Astrocyte (in vitro differentiated cells and primary cell): ENCODE measurements at places on chromosomes 1 and 21.
A peak's percentile ranks its signal among the peaks of the same experiment; 100 is the strongest.

GRCh38 chr1:81377406-81377805 is 423.3 kb upstream of the ADGRL2 start:
- DNase-seq = no peak

- DNase-seq = no peak
Measured at GRCh38 chr1:167668108-167668507, 38.1 kb downstream of the RCSD1 start.

DNA sequence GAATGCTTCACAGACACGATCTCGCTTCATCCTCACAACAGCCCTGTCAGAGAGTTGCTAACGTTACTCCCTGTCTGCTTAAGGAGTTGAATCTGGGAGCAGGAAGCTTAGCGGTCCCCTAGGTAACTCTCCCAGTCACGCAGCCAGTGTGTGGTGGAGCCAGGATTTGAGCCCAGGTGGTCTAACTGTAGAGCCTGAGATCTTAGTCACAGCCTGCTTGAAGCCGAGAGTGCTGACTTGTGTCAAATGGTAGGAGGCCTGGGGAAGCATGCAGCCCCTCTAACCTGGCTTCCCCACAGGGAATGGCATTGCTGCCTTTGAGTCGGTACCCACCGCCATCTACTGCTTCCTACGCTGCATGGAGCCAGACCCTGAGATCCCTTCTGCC is 4.1 kb downstream of the ADPRS start:
- no peak for DNase-seq

DNA sequence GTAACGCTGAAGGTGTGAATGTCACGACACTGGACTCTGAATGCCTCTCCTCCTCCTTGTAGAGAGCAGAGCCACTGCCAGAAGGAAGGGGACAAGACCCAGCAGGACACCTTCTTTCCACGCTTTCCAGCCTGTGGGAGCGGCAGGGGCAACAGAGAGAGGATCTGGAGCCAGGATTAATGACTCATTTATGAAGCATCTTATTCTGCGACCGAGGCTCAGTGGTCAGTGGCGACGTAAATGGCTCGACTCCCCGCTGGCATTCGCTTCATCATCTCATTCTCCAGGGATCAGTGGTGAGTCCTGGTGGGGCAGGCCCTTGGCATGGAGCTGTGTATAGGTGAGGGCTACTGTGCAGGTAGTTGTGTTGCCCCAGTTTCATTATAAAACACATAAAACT is 4.6 kb downstream of the SLC37A1 start:
- DNase-seq = peak; percentile 78

- DNase-seq = no peak
Measured at GRCh38 chr21:30329203-30329875, 8.2 kb downstream of the KRTAP27-1 start.

DNA sequence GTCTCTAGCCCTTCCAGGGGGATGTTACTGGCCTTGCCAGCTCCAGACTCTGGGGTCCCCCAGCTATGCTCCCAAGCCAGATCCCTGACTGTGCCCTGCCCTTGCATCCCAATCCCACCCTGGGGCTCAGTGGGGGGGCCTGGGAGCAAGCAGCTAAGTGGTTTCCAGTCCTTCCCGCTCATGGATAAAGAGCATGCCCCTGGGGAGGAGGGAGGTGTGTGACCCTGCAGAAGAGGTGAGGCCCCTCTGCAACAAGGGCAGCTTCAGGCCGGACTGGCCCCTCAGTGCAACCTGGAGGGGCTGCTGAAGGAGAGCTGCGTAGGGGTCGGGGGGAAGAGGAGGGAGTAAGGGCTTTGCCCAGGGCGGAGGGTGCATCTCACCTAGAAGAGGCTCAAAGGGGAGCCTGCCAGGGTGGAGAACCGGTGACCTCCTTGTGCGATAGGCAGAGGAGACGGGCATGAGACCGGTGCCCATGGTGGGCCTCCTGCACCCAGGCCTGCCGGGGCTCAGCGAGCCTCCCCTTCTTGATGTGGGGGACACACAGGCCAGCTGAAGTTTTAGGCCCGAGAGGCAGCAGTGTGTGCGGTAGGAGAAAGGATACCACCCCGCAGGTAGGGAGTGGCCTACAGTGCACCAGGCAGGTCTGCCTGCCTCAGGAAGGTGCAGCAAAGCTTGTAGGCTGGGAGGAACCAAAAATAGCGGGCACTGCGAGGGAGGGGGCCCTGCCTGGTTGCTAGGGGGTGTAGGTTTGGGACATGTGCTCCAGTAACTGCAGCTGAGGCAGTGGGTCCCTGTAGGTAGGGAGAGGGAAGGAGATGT is 3.1 kb downstream of the OBSCN start:
- DNase-seq = no peak

- no peak for DNase-seq
Measured at GRCh38 chr1:236066828-236067386, 2.0 kb upstream of the NID1 start.

- DNase-seq = no peak
Measured at GRCh38 chr21:38597421-38597820, 99.1 kb upstream of the ERG start.

GRCh38 chr1:171267391-171267790 is 19.1 kb downstream of the FMO1 start:
- DNase-seq = peak; percentile 56

- no peak for DNase-seq
Measured at GRCh38 chr1:38529946-38530345, 329.6 kb downstream of the RRAGC start.

GRCh38 chr1:207414606-207415108 is 39.5 kb upstream of the CR2 start:
- DNase-seq = no peak

DNA sequence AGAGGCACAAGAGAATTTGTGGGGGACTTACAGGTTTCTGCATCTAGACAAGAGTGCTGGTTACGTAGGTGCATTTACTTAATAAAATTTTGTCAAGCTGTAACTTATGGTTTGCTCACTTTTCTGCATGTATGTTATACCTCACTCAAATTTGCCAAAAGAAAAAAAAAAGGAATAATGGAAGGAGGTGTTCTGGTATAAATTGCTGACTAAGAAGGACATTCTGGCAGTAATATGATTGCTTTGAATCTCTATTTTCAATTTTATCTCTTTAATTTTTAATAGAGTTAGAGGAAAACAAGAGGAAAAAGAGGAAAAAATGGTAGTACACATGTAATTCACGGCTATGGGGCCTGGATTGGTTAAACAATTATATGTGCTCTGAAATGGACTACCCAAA is 119.5 kb downstream of the DUSP10 start:
- no peak for DNase-seq

GRCh38 chr1:28644494-28644893 is 1.6 kb upstream of the TAF12 start:
- no peak for DNase-seq

DNA sequence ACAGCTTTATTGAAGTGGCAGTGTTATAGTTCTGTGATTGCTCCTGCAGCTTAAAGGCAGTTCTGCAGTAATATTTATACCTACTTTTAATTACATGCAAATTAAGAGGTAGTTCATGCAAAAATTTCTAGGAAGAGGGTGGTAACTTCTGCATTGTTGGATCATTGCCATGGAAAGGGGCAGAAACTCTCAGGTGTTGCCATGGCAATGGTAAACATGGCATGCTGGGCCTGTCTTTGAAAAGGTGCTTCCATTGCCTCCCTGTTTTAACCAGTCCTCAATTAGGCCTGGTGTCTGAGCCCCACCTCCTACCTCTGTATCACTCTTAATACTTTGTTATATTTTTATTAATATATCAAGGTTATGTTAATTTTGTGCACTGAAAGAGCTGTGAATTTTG is 104.7 kb downstream of the DISC1 start:
- DNase-seq = no peak
